A673 (cell line): ENCODE measurements at places on chromosomes 4 and X.

GRCh38 chrX:138928737-138929459 is 217.4 kb upstream of the FGF13 start:
- H3K27me3 ChIP-seq: no peaks in the 10 kb centered on the region
- H3K27ac ChIP-seq: no peak overlapping the region
- H3K36me3 ChIP-seq: no peaks in the 10 kb centered on the region

DNA sequence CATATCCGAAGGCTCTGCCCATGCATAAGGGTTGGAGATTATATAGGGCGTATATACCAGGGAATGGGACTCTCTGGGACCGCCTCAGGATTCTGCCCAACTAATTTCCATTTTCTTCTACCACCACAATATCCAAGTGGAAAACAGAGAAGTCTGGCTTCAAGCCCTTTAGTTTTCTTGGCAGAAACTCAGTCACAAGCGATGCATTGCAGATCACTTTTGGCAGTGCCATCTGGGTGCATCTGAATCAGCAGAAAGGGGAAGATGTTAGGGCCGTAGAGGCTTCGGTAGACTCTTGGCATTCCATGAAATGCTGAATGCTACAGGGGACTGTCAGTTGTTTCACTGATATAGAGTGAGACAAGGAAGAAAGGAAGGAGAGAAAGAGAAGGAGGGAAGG is 94.1 kb upstream of the FAM9B start:
- no peak overlapping the region for H3K4me3 ChIP-seq
- no peak for DNase-seq
- no peaks in the 10 kb centered on the region for H3K36me3 ChIP-seq
- no peaks in the 10 kb centered on the region for H3K27me3 ChIP-seq

- DNase-seq: no peak
- no peaks in the 10 kb centered on the region for H3K36me3 ChIP-seq
- no peaks in the 10 kb centered on the region for H3K4me1 ChIP-seq
- H3K27me3 ChIP-seq: peaks cover 27% of the 10 kb centered on the region
Observed at GRCh38 chr4:41665636-41666207, 82.8 kb downstream of the PHOX2B start.

- H3K4me3 ChIP-seq: no peak overlapping the region
- no peak overlapping the region for H3K27ac ChIP-seq
- no peaks in the 10 kb centered on the region for H3K36me3 ChIP-seq
- no peak for DNase-seq
Observed at GRCh38 chrX:153398275-153398960, 2.7 kb downstream of the PNMA6E start.

GRCh38 chr4:3789587-3789986 is 23.4 kb downstream of the ADRA2C start:
- no peaks in the 10 kb centered on the region for H3K36me3 ChIP-seq
- no peaks in the 10 kb centered on the region for H3K27me3 ChIP-seq
- DNase-seq: no peak
- H3K4me3 ChIP-seq: no peak overlapping the region
- no peak overlapping the region for H3K27ac ChIP-seq

- no peaks in the 10 kb centered on the region for H3K27me3 ChIP-seq
- H3K4me3 ChIP-seq: no peak overlapping the region
- no peak overlapping the region for H3K27ac ChIP-seq
- H3K4me1 ChIP-seq: no peaks in the 10 kb centered on the region
Observed at GRCh38 chrX:35622040-35622439, 176.1 kb upstream of the MAGEB16 start.

- DNase-seq: no peak
- no peaks in the 10 kb centered on the region for H3K36me3 ChIP-seq
- H3K4me3 ChIP-seq: no peak overlapping the region
- peaks cover 6% of the 10 kb centered on the region for H3K27me3 ChIP-seq
- no peak overlapping the region for H3K27ac ChIP-seq
Observed at GRCh38 chrX:109777749-109778148, 44.7 kb upstream of the ACSL4 start.

GRCh38 chr4:2725380-2725779 is 30.8 kb downstream of the TNIP2 start:
- no peak overlapping the region for H3K4me3 ChIP-seq
- no peak overlapping the region for H3K27ac ChIP-seq
- no peaks in the 10 kb centered on the region for H3K4me1 ChIP-seq
- no peak for DNase-seq
- peaks cover 4% of the 10 kb centered on the region for H3K36me3 ChIP-seq

- H3K4me3 ChIP-seq: no peak overlapping the region
- DNase-seq: peak; percentile 32
- H3K36me3 ChIP-seq: no peaks in the 10 kb centered on the region
- no peaks in the 10 kb centered on the region for H3K27me3 ChIP-seq
- H3K4me1 ChIP-seq: no peaks in the 10 kb centered on the region
- H3K27ac ChIP-seq: no peak overlapping the region
Observed at GRCh38 chr4:81919223-81919622, 447.5 kb upstream of the RASGEF1B start.

- no peaks in the 10 kb centered on the region for H3K4me1 ChIP-seq
- H3K27ac ChIP-seq: no peak overlapping the region
- no peaks in the 10 kb centered on the region for H3K27me3 ChIP-seq
Observed at GRCh38 chrX:24207826-24208225, 58.3 kb downstream of the ZFX start.

DNA sequence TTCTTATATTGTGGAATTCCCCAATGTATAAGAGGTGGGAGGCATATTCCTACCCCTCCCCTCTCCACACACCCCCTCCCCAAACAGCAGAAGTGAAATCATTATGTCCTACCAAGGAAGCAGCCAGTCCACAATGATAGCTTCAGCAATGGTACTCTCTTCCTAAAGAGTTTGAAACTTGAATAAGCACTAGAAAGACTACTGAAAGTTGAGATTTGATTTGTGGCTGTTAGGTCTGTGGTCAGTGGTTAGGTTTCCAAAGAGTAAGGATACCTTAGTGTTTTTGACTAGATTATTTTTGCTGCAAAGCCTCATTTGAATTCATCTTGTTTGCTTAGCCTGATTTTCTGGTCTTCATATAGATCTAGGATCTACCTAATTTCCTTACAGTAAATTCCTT is 242.2 kb downstream of the DKK2 start:
- H3K27ac ChIP-seq: no peak overlapping the region
- H3K27me3 ChIP-seq: no peaks in the 10 kb centered on the region
- no peak overlapping the region for H3K4me3 ChIP-seq
- no peaks in the 10 kb centered on the region for H3K4me1 ChIP-seq
- DNase-seq: no peak
- no peaks in the 10 kb centered on the region for H3K36me3 ChIP-seq

DNA sequence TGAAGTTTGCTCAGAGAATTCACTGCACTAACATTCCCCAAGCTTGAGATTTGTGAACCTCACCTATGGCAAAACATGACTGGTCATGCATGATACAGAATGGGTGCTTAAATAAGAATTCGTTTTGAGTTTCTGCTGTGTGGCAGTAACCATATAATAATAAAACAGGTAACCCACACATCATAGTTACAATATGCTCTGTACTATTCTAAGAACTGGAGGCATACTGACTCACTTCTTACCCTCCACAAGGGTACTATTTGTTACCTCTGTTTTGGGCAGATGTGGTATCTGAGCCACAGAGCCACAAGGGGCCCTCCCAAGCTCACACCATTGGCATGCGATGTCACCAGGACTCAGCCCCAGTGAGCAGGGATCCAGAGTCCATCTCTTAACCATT is 17.6 kb downstream of the SLC2A9 start:
- no peak for DNase-seq
- H3K4me1 ChIP-seq: no peaks in the 10 kb centered on the region
- no peak overlapping the region for H3K4me3 ChIP-seq
- H3K36me3 ChIP-seq: no peaks in the 10 kb centered on the region
- H3K27me3 ChIP-seq: peaks cover 5% of the 10 kb centered on the region
- H3K27ac ChIP-seq: no peak overlapping the region

- no peak for DNase-seq
- H3K27ac ChIP-seq: no peak overlapping the region
- H3K36me3 ChIP-seq: no peaks in the 10 kb centered on the region
- H3K27me3 ChIP-seq: no peaks in the 10 kb centered on the region
- no peak overlapping the region for H3K4me3 ChIP-seq
- no peaks in the 10 kb centered on the region for H3K4me1 ChIP-seq
Observed at GRCh38 chrX:69146739-69147138, 18.5 kb downstream of the PJA1 start.

DNA sequence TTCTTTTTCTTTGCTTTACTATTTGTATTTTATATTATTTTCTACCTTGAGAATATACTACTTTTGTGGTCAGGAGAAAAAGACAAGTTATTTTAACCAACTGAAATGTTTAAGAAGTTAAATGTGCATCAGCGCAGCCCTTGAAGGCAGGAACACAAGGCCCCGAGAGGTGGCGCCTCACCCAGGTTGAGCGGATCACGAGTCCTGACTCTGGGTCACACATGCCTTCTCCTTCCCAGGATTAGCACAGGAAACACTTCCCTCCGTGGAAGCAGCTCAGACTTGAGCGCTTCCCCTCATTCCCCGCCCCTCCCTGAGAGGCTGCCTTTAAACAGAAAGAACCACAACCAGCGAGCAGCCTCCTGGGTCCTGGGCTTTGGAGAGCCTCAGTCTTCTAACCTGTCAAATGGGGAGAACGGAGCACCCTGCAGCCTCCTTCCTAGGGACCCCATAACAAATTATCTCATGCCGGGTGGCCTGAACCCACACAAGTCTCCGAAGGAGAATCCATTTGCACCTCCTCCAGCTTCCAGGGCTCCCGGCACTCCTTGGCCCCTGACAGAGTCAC is 217.6 kb downstream of the AFAP1 start:
- H3K4me1 ChIP-seq: no peaks in the 10 kb centered on the region
- H3K4me3 ChIP-seq: no peak overlapping the region
- peaks cover 7% of the 10 kb centered on the region for H3K27me3 ChIP-seq
- no peak overlapping the region for H3K27ac ChIP-seq

- no peaks in the 10 kb centered on the region for H3K36me3 ChIP-seq
- no peaks in the 10 kb centered on the region for H3K27me3 ChIP-seq
- H3K4me3 ChIP-seq: no peak overlapping the region
- no peak overlapping the region for H3K27ac ChIP-seq
Observed at GRCh38 chr4:118942465-118942864, 53.8 kb downstream of the SYNPO2 start.

GRCh38 chr4:172750910-172751309 is 417.7 kb upstream of the GALNT7 start:
- no peak for DNase-seq
- H3K27ac ChIP-seq: no peak overlapping the region
- no peaks in the 10 kb centered on the region for H3K27me3 ChIP-seq
- no peaks in the 10 kb centered on the region for H3K4me1 ChIP-seq

DNA sequence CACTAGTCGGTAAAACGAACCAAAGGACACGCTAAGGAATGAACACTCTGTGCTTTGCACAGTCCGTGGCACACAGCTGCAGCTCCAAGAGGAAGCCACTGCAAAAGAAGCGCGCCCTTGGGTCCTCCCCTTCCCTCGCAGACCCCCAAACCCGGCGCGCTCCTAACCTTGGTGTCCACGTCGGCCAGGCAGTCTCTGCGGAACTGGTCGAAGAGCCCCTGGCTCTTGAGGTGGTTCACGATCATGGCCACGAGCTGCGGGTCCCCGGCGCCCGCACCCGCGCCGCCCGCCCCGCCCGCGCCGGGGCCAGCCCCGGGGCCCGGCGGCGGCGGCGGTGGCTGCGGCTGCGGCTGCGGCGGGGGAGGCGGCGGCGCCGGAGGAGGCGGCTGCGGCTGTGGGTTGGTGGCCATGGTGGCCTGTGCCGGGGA is 333 bp downstream of the BOD1L1 start:
- H3K36me3 ChIP-seq: no peaks in the 10 kb centered on the region
- peaks cover 5% of the 10 kb centered on the region for H3K4me1 ChIP-seq
- DNase-seq: peak; percentile 35
- no peaks in the 10 kb centered on the region for H3K27me3 ChIP-seq
- H3K27ac ChIP-seq: peak overlapping the region; percentile 91

- no peak for DNase-seq
- H3K4me1 ChIP-seq: no peaks in the 10 kb centered on the region
Observed at GRCh38 chrX:15873566-15873965, 19.0 kb upstream of the AP1S2 start.

- no peak overlapping the region for H3K27ac ChIP-seq
- H3K27me3 ChIP-seq: no peaks in the 10 kb centered on the region
- no peak overlapping the region for H3K4me3 ChIP-seq
Observed at GRCh38 chrX:2888309-2888708, 40.8 kb downstream of the ARSD start.

- no peak overlapping the region for H3K4me3 ChIP-seq
- H3K27ac ChIP-seq: no peak overlapping the region
- peaks cover 15% of the 10 kb centered on the region for H3K36me3 ChIP-seq
Observed at GRCh38 chr4:40149960-40150385, 46.9 kb upstream of the RHOH start.

- H3K4me1 ChIP-seq: no peaks in the 10 kb centered on the region
- H3K36me3 ChIP-seq: no peaks in the 10 kb centered on the region
- no peak overlapping the region for H3K27ac ChIP-seq
- DNase-seq: no peak
- no peak overlapping the region for H3K4me3 ChIP-seq
- H3K27me3 ChIP-seq: no peaks in the 10 kb centered on the region
Observed at GRCh38 chr4:151745481-151746231, 15.2 kb downstream of the GATB start.

DNA sequence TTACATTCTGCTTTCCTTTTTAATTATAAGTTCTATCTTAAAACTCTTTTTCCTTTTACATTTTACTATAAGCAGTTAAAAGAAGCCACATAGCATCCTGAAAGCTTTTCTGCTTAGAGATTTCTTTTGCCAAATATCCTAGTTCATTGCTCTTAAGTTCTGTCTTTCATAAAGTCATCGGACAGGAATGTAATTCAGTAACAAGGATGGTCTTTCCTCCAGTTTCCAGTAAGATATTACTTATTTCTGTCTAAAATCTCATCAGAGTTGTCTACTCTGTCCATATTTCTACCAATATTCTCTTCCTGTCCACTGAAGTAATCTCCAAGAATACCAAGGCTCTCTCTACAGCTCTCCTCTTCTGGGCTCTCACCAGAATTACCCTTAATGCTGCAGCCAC is 37.5 kb upstream of the ADH1C start:
- no peaks in the 10 kb centered on the region for H3K36me3 ChIP-seq
- no peak overlapping the region for H3K4me3 ChIP-seq
- no peak overlapping the region for H3K27ac ChIP-seq
- no peaks in the 10 kb centered on the region for H3K4me1 ChIP-seq

DNA sequence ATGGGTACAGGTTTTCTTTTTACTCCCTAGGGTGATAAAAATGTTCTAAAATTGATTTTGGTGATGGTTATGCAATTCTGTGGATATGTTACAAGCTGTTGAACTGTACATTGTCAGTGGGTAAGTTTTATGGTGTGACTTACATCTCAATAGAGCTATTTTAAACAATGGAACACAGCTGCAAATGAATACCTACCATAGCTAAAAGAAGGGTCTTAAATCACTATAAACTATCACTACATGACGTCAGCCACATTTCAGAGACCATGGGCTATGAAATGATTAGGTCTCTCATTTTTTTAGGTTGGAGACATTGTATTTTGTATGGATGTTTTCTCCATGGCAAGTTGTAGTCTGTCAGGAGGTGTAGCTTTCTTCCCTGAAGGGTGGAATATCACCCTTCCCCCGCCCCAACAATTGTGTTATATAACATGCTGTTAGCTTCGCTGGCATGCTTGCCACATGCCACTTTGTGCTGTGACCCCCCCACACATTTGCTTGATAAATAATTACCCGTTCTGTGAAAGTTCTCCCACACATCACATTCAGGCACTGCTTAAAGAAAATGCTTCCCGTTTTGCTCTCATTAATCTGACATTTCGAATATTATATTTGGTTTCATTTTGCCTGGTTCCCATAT is 159.7 kb downstream of the ARHGAP10 start:
- peaks cover 4% of the 10 kb centered on the region for H3K4me1 ChIP-seq
- no peak overlapping the region for H3K4me3 ChIP-seq
- no peaks in the 10 kb centered on the region for H3K36me3 ChIP-seq
- no peak overlapping the region for H3K27ac ChIP-seq
